ENCODE measurements at places on chromosomes 5 and 9.

DNA sequence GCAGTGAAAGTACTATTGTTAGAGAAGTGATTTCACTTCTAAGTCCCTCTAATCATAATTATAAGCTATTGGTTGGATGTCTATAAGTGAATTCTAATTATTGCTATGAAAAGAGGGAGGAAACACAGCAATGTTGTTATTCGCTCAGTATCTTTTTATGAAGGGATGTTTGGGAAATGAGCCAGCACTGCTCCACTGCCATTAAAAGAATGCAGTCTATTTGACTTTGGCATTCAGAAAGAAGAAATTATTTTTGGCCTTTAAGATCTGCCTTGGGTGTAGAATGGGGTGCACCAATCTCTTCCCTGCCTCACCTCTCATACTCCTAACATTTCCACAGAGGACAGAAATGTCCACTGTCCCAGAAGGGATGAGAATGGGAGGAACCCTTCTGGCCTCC is 332.0 kb downstream of the SPATA31D1 start:
- no peak for DNase-seq

GRCh38 chr5:59416451-59416850 is 477.1 kb downstream of the PDE4D start:
- peak; percentile 8 for DNase-seq

GRCh38 chr9:27086818-27087680 is 22.0 kb upstream of the TEK start:
- no peak for DNase-seq

DNA sequence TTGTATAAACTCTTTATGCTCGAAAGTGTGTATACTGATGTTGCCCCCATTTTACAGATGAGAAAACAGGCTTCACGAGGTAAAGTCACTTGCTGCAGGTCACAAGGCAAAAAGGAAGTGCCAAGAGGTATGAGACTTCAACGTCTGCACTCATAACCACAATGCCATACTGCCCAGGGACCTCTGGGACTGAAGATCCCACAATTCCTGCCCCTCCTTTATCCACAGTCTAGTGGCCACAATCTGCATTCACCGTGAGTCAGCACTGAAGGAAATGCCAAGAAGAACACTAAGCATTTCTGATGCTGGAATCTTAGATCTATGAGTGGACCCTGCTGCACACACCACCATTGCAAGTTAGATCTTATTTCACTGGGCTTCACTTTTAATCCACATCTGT is 37.3 kb downstream of the MED27 start:
- peak; percentile 97 for DNase-seq

- peak; percentile 99 for DNase-seq
Measured at GRCh38 chr9:137021979-137022661, 5.9 kb downstream of the ABCA2 start.

Measured in RKO (cell line).